ENCODE measurements at places on chromosomes 11 and 22.
A peak's percentile ranks its signal among the peaks of the same experiment; 100 is the strongest.

GRCh38 chr11:125082611-125083311 lies 19.7 kb downstream of the SLC37A2 start:
- DNase-seq, result no peak

DNA sequence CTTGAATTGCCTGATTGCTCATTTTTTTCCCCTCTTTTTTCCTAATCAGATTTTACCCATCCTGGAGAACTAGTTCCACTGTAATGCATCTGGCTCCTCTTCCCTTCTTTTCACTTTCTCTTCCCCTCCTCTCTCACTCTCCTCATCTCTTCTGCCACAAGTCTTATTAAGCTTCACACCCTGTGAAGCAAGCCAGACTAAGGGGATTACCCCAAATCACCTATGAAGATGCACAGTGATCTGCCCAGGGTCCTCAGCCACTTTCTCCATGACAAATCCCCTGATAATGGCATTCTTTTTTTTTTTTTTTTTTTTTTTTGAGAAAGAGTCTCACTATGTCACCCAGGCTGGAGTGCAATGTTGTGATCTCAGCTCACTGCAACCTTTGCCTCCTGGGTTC lies 11.2 kb downstream of the UBASH3B start:
- no peak for DNase-seq

- no peak for DNase-seq
Observed at GRCh38 chr11:130815956-130816355, 100.3 kb downstream of the SNX19 start.

- DNase-seq, result no peak
Observed at GRCh38 chr11:130522284-130522961, 74.0 kb downstream of the ADAMTS15 start.

DNA sequence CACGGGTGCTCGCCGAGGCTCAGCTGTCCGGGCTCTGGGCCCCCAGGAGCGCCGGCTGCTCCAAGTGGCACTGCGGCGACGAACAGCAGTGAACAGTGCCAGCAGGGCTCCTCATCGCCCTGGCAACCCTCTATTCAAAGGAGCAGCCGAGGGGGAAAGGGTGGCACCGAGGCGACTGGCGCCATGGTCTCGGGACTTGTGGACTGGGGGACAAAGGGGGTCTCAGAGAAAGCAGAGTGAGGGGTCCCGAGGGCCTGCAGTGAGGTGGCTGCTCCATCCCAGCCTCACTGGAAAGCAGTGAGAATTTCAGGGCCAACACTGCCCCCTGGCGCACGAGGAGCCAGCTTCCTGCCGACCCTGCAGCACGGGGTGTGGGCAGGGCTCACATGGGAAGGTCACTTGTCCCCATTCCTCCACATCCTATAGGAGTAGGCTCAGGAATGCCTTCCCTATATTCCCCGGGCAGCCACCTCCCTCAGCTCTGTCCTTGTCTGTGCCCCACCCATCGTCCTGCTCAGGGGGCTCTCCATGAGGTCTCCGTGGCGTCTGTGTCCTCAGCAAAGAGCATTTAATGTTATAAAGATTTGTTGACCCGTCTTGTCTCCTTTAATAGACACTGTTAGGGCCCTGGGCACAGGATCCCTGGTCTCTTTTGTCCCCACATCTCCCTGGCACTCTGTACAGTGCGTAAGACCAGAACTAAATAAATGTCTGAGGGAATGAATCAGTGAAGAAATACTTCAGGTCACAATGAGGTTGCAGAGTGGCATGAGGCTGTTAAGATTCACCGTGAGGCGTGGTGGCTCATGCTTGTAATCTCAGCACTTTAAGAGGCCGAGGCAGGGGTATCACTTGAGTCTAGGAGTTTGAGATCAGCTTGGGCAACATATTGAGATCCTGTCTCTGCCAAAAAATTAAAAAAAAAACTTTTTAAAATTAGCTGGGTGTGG lies 26.4 kb downstream of the LRFN4 start:
- peak; percentile 63 for DNase-seq

GRCh38 chr22:18101536-18101935 lies 9.1 kb upstream of the TUBA8 start:
- DNase-seq, result no peak

DNA sequence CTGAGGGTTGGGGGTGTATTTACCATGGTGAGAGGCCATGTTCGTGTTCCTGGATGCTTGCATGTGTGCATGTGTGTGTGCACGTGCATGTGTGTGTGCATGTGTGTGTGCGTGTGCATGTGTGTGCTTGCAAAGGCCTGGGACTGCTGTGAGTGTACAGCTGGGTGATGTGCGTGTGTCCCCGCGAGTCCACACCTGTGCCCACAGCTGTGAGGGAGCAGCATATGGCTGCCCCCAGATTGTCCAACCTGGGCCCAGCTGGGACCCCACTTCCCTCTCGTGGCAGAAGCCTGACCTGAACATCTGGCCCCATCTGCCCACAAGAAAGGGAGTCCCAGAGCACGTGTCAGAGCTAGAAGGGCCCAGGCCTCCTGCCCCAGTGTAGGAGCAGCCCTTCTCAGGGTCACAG lies 8.4 kb upstream of the CD248 start:
- DNase-seq, result no peak

Measured in GM12892 (cell line).